Thoracic aorta (tissue), 2 donors: ENCODE measurements at places on chromosomes 6 and 20. TPM values are rescaled to one million over a fixed set of nuclear protein-coding genes. Genes with fewer than 3 reads are reported as not detected.

Gene ZBP1
- 4.1 TPM for total RNA-seq

Gene SERINC3
- total RNA-seq = 109 TPM

Gene SEMG1
- total RNA-seq = not detected

Gene FAXC
- total RNA-seq = 0.99 TPM

Gene MYT1
- not detected for total RNA-seq

Gene RIPOR2
- total RNA-seq = 9.9 TPM
